ENCODE measurements at places on chromosomes 6 and 20. TPM values are rescaled to one million over a fixed set of nuclear protein-coding genes. Genes with fewer than 3 reads are reported as not detected.

GRCh38 chr20:59748619-59749191 lies 144.4 kb downstream of the PHACTR3 start:
- DNase-seq = no peak

- DNase-seq = no peak
Measured at GRCh38 chr6:88702956-88703556, 260.4 kb downstream of the RNGTT start.

ZBTB12 gene
- 0.57 TPM for total RNA-seq

FAM50B gene
- total RNA-seq = 4.4 TPM

DNA sequence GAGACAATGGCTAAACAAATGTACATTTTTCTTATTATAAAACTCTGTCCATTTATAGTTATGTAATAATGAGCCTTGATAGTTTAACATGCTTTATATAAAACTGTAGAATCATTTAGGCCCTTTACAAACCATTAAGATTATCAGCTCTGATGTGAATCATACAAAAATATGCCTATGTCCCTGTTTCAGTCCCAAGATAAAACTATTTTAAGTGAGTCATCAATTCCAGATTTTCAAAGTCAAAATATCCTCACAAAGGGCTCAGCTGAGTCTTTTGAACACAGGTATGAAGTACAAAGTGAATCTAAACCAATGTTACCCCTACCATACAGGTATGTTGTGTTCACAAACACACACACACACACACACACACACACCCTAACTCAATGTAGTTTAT lies 88.0 kb downstream of the PTPRK start:
- DNase-seq = no peak

CEP162 gene
- 4.4 TPM for total RNA-seq

GRCh38 chr6:30007132-30007764 lies 53.8 kb upstream of the POLR1H start:
- peak; percentile 29 for DNase-seq
